ENCODE measurements at places on chromosomes 3 and 15.
A peak's percentile ranks its signal among the peaks of the same experiment; 100 is the strongest.

- DNase-seq, result no peak
These were observed 107.1 kb upstream of the PTX3 start for GRCh38 chr3:157329551-157329950.

- no peak for DNase-seq
These were observed 266.0 kb downstream of the EPHA3 start for GRCh38 chr3:89373434-89373833.

DNA sequence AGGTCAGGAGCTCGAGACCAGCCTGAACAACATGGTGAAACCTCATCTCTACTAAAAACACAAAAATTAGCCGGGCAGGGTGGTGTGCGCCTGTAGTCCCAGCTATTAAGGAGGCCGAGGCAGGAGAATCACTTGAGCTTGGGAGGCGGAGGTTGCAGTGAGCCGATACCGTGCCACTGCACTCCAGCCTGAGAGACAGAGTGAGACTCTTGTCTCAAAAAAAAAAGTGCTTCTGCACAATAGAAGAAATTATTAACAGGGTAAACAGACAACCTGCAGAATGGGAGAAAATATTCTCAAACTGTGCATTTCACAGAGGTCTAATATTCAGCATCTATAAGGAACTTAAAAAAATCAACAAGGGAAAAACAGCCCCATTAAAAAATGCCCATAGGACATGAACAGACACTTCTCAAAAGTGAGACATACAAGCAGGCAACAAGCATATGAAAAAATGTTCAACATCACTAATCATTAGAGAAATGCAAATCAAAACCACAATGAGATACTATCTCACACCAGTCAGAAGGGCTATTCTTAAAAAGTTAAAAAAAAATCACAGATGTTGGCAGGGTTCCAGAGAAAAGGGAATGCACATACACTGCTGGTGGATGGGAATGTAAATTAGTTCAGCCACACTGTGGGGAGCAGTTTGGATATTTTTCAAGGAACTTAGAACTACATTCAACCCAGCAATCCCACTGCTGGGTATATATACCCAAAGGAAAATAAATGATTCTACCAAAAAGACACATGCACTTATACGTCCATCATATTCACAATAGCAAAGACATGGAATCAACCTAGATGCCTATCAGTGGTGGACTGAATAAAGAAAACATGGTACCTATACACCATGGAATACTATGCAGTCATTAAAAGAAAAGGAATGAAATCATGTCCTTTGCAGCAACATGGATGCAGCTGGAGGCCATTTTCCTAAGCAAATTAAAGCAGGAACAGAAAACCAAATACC, 75.5 kb downstream of the MSL2 start:
- DNase-seq, result peak; percentile 97

DNA sequence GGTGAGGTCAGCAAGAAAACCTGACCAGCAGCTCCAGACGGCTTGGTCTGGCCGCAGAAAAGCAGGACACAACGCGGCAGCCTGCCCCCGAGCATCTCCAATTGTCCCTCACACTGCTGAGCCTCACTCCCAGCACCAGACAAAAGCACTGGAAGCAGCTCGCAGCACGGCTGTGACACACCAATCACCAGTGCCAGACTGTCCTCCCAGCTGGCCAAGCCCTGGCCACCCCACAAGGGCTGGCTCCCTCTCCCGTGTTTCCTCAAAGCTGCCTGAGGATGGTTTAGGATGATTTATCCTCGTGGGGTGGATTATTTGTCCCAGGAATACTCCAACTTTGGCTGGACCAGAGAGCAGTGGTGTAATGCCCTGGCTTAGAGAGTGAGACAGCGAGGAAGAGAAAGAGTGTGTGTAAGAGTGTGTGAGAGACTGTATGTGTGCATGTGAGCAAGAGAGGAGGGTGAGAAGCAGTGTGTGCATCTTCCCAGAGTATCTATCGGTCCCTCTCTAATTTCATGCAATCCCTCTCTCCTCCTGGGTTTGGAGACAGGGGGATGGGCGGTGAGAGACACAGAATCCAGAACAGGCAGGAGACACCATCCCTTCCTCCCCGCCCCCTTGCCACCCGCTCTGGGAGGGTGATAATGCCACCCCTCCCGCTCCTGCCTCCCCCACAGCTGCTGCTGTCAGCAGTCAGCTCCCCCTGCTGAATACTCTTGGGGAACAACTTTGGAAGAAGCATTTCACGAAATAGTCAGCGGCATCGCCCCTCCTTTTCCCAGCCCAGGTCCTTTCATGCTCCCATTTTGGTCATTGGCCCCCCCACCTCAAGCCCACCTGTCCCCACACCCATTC, 34.2 kb downstream of the SEMA5B start:
- no peak for DNase-seq

GRCh38 chr15:33314069-33314468, 3.3 kb downstream of the RYR3 start:
- no peak for DNase-seq

DNA sequence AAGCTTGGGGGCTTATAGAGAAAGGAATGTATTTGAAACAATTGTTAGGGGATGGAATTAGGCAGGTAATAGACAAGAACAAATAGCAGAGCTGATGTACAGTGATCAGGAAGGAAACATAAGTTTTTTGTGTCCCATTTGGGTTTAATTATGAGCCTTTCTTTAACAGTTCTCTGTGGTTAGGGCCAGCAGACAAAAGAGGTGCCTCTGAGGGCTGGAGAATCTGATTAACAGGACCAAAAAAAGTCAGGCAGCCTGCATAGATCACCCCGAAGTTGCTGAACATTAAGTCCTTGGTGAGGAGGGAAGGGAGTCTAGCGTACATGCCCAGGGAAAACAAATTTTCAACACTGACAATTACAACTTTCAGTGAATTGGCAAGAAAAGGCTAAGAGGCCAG, 88.6 kb upstream of the SPRED1 start:
- no peak for DNase-seq

DNA sequence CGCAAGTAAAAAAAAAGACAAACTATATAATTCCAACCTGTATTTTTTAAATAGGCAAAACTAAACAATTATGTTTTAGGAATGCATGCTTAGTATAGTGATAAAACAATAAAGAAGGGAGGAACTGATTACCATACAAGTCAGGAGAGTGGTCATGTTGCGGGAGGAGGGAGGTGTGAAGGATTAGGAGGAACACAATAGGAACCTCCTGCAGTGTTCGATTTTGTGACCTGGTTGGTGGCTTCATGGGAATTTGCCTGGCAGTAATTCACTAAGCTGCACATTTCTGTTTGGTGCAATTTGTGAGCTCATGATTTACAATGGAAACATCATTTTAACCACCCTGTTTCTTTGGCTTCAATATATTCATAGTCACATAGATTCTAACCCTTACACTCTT, 78.3 kb downstream of the TPRA1 start:
- DNase-seq, result no peak

- no peak for DNase-seq
These were observed 28.4 kb downstream of the TP63 start for GRCh38 chr3:189659571-189659970.

GRCh38 chr15:70201425-70201775, 103.7 kb upstream of the TLE3 start:
- DNase-seq, result no peak

DNA sequence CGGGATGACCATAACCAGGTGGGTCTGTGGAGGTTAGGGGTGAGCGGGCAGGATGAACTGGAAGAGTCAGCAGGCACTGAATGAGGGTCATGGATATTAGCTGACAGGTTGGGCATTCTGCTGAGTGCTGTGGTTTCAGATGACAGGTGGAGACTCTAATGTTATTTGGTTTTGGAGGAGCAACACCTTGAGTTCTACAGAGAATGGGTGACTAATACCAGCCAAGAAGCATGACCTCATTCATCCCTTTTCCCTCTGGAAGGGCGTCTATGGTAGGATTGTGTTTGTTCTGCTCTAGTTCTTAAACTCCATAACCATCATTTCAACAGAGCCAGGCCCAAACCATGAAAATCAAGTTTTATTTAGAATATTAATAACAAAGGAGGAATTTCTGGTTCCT, 550.7 kb upstream of the LMCD1 start:
- no peak for DNase-seq

- DNase-seq, result no peak
These were observed 11.0 kb downstream of the FYCO1 start for GRCh38 chr3:45984331-45985312.

GRCh38 chr3:38332201-38332600, 14.4 kb upstream of the XYLB start:
- no peak for DNase-seq

DNA sequence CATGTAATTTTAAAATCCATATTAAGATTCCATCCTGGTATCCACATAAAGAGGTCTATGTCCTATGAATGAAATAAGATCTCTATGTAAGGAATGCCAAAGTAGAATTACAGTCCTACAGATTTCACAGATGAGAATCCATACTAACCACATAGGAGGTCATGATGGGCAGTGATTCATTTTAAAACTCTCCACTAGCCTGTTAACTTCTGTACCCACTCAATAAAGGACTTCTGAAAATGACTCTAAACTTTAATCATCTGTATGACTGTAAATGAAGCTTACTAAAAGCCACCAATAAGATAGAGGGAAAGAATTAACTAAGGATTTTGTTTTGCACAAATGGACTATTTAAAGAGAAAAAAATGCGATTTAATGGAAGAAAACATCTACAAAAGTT, 28.7 kb downstream of the MORC1 start:
- no peak for DNase-seq

GRCh38 chr15:72281713-72282112, 9.4 kb upstream of the PARP6 start:
- no peak for DNase-seq

- no peak for DNase-seq
These were observed 67.3 kb upstream of the RASGRF1 start for GRCh38 chr15:79157631-79158592.

DNA sequence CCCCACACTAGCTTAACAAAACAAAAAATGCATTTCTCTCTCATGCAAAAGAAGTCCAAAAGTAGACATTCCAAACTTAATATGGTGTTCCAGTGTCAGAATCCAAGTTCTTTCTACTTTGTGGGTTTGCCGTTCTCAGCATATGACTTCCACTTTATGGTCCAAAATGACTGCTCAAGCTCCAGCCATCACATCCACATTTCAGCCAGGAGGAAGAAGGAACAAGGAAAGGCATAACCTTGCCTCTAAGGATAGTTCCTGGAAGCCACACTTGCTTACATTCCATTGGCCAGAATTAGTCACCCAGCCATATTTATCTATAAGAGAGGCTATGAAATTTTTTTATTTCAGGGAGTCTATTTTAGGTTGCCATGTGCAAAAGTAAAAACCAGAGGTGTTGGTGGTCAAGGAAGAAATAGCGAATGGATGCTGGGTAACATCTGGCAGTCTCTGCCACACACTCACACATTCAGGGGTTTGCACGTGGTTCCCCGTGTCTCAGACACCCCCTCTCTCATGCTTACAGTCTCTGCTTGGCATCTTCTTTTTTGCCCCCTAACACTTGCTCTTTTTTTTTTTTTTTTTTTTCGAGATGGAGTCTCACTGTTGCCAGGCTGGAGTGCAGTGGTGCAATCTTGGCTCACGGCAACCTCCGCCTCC, 69.3 kb downstream of the RPL39L start:
- DNase-seq, result no peak

DNA sequence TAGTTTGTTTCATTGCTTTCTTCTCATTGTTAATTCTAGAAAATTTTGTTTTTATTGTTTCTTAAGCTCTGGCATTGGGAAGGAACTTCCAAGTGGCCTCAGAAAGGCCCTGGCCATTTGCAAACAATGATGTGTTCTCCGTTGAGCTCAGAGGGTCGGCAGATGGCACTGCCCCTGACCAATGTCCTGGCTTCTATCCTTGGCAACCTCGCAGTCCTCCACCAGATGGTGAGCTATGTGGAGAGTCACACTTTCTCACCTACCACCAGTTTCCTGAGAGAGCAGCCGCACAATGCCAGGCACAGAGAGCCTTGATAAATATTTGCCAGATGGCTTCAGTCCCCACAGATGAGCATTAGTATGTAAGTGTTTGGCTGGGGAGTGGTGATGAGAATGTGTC, 343.7 kb downstream of the EPHB1 start:
- no peak for DNase-seq

- no peak for DNase-seq
These were observed 111.4 kb downstream of the OPA1 start for GRCh38 chr3:193704431-193704830.

DNA sequence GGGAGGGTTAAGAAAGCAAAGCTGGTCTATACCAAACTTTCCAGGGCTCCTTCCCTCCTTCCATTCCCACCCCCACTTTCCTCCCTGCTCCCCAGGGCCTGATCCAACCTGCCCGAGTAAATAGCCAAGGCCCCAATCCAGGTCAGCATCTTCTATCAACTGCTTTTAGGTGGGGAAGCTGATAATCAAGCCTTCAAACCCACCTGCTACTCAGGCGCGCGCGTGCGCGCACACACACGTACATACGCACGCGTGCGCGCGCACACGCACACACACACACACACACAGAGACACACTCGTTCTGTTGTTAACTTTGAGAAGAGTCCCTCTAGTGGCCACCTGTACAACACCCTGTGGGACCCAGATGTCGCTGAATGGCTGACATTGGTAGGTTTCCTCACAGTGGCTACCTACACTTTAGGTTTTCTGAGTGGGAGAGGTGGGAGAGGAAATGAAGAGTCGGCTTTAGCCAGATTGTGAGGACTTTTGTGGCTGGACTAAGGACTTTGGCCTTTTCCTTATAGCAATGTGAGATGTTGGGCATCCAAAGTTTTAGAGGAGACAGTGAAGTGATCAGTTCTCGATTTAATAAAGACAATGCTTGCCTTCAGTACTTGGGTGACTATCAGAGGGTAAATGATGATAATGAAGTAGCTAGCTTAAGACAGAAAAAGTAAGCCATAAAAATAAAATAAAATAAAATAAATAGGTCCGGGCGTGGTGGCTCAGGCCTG, 179.9 kb upstream of the C2CD4B start:
- DNase-seq, result no peak

DNA sequence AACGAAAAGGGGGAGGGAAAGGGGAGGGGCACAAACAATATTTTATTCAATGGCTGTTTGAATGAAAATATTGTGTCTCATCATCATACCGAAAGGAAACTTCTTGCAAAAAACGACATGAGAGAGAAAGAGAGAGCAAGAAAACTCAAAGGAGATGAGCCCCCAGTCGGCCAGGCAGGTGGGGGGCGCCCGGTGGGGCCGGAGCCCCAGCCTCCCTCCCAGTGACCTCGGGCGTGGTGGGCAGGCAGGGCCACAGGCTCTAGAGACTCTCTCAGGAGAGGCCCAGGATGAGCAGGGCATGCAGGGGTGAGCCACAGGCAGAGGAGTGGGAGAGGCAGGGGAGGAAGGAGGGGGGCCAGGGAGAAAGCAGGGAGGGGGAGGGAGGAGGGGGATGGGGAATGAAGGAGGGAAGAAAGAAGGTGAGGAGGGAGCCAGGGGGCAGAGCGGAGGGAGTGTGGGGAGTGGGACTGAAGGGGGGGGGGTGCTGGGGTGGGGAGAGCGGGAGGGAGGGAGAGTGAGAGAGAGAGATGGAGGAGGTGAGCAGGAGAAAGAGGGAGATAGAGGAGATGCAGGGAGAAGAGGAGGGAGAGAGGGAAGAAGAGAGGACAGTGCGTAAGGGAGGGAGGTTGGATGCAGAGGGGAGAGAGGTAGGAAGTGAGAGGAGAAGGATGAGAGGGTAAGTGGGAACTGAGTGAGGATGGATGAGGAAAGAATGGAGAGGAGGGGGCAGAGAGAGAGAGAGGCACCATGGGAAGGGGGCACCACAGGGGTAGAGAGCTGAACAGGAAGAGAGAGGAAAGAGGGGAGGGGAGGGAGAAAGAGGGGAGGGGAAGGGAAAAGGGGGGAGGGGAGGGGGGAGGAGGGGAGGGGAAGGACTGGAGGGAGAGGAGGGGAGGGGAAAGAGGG, 14.1 kb upstream of the TMEM115 start:
- no peak for DNase-seq

- DNase-seq, result no peak
These were observed 56.2 kb upstream of the DLG1 start for GRCh38 chr3:197354568-197355001.

- no peak for DNase-seq
These were observed 4.7 kb downstream of the PLA2G4F start for GRCh38 chr15:42151736-42152135.

Measured in SK-N-MC (cell line).